ENCODE measurements at places on chromosomes 6 and 20.

GRCh38 chr6:18536591-18537055 is 149.5 kb downstream of the RNF144B start:
- DNase-seq = no peak

- no peak for DNase-seq
Measured at GRCh38 chr6:156595476-156595875, 181.7 kb upstream of the ARID1B start.

DNA sequence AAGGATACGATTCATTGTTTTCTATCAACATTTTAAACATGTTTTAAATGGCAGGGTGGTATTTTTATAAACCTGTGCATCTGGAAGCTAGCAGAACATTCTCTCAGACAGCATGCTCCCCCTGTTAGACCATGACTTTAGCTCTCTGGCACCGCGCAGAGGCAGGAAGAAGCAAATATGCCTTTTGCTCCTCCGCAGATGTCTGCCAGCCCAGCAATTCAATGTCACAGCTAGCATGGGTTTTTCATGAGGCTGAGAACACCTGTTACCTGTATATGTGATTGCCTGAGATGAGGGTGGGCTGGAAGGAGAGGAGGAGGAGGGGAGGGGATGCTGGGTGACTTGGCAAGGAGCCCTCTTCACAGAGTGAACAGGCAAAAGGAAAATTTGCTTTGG is 6.7 kb downstream of the MTCH1 start:
- DNase-seq = no peak

DNA sequence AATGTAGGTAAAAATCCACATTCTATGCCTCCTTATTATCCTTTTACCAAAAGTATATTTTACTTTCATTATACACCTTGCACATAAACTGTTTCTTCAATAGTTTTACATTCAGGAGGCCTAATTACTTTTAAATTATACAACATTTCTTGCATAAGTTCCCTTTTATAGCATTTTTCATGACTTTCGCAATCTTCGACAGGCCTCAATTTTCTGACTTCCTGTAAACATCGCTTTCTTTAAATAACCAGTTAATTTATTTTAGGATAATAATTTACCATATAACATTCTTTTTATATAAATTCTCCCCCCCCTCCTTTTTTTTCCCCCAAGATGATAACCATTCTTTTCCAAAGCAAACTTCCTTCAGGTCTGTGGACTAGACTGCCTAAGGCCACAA is 9.2 kb downstream of the SLC35A1 start:
- no peak for DNase-seq

GRCh38 chr6:167573461-167574215 is 248.8 kb downstream of the TTLL2 start:
- DNase-seq = no peak

DNA sequence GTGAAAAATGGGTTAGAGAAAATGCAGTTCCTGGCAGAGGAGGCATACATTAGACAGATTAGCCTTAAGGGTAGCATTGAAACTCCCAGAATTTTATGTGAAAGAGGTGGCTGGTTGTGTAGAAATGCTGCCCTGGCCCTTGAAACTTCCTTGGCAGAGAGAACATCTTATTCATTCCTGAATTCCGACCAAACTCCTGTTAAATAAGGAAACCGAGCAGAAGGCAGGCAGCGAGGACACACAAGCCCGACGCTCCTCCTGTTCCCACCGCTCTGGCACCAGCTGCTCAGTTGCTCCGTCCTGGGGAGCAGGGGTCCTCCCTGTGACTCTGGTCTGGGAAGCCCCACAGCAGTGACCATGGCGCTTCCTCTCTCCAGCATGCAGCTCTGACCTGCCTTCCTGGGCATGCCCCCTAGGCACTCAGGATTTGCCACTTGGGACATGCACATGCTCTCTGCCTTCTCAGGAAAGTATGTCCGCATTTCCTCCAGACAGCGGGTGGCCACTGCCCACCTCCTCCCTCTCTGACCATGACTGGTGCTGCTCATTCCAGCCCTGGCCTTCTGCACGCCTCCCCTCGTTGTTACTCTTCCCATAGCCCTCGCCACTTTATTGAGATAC is 35.2 kb upstream of the CLDN20 start:
- peak; percentile 33 for DNase-seq

DNA sequence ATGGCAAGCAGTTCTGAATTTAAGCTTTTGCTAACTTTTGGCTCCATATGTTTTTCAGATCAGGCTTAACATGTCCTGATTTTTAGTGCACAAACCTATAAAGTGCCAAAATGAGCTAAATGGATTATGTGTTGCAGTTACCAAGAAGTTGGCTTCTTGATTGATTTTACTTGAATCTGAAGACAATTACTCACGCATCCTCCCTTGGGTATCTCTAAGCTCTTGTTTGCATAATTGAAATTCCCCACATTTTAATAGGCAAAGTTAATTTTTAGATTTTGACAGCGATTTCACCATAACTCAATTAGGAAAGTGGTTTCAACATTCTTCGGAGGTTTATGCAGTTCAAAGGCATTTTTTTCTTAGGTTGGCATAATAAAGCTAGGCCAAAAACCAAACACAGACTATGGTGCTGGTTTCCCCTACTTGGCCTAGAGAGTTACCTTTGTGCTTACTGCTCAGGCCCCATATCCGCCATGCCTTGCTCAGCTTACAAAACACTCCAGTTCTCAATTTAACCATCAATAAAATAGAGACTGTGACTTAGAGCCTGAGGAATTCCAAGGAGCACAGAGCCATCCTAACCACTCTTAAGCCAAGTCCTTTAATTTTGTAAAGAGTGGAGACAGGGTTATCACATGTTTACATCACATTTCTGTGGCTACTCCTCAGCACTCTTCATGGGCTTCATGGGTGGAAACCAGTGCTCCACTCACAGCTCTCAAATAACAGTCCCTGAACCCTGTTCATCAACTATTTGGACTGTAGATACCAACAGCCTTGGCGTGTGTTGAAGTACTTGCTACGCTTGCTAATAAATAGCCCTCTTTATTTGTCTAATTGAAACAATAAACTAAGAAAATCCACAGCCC is 32.1 kb downstream of the LAMA4 start:
- DNase-seq = peak; percentile 97

GRCh38 chr6:3355358-3356055 is 96.8 kb downstream of the PSMG4 start:
- no peak for DNase-seq

- DNase-seq = peak; percentile 15
Measured at GRCh38 chr20:19725814-19726525, 32.1 kb upstream of the RIN2 start.

DNA sequence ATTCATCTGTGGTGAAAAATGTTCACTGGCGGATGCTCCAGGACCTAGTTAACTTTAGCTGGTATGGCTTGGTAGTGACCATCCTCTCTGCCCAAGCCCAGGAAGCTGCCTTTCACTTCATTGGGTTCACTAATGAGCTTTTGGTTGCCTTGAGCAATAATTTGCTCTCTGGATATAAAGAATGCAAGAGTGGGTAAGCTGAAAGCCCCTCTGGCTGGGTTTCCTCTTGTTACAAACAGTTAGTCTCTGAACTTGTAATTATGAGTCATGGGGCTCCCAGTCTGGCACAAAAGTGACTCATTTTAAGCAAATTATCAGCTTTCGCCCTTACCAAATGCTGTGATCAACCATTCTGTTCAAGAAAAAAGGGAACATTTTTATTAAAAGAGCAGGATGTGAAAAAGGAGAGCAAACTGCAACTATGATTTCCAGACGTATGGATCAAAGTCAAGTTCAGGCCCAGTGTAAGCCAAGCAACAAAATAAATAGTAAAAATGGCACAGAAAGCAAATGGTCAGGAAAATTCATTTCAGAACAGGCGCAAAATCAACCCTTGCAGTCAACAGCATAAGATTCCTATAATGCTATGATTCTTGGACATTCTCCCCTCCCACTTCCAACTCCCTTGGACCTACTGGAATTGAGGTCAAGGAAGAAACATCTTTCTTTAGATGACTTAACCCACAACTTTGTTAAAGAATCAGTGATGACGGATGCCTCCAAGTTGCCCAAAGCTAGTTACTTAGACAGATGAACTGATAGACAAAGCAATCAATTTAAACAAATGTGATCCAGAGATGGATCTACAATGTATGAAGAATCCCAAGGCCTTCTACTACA is 130.0 kb upstream of the KCNK16 start:
- no peak for DNase-seq

GRCh38 chr6:82738773-82739172 is 326.9 kb downstream of the UBE3D start:
- no peak for DNase-seq

DNA sequence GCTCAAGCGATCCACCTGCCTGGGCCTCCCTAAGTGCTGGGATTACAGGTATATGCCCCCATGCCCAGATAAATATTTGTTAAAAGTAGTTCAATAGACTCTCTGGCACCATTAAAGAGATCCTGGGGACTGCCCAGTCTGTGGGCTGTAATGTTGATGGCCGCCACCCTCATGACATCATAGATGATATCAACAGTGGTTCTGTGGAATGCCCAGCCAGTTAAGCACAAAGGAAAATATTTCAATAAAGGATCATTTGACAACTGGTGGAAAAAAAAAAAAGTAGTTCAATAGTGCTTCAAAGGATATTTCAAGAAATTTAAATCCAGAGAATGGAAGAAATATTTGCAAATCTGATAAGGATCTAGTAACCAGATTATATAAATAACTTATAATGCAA is 1.5 kb upstream of the CRIP3 start:
- no peak for DNase-seq

- no peak for DNase-seq
Measured at GRCh38 chr6:113587078-113587699, 270.0 kb upstream of the MARCKS start.

GRCh38 chr6:14540810-14541540 is 423.4 kb downstream of the CD83 start:
- no peak for DNase-seq

DNA sequence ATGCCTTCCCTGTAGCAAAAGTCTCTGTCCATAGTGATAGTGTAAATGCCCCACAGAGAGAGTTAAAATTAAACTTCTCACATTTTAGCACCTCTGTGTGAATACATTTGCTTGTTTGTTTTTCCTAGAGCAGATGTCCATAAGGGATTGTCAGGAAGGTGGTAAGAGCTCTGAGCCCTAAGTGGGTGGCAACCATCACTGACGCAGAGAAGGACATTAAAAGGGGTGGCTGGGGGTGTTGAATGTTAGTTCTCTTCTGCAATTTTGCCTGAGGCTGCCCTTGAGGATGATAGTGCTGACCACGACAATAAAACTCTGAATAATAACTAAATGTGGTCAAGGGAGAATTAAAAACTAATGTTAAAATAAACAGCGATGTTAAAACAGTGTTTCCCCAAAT is 174.3 kb upstream of the ID4 start:
- no peak for DNase-seq

GRCh38 chr6:364609-365540 is 26.7 kb upstream of the IRF4 start:
- DNase-seq = no peak

DNA sequence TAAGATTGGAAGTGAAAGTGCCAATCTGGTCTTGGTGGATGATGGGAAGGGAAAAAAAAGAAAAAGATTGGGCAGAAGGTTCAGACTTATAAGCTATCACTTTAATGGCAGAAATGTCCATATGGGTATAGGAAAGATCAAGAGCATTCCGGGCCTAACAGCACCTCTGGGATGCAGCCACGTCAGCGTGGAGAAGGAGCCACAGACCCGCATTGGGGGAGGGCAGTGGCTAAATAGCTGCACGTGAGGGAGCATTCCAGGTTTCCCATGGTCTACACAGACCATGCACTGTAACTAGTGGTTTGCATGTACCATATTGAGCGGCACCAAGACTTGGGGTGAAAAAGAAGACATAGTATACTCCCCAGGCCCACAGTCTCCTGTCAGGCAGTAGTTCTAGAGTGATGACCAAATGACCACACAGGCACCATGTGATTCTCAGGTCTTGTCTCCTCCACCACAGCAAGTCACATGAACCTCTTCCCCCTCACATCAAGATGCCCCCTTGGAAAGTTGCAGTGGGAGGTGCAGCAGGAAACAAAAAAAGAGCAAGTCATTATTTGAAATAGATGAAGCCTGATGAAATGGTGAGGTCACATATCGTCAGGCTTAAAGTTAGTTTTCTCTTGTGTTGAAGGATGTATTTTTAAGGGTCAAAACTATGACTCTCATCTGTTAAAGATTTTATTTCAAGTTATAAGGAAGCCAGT is 94.4 kb upstream of the TNFAIP3 start:
- no peak for DNase-seq

DNA sequence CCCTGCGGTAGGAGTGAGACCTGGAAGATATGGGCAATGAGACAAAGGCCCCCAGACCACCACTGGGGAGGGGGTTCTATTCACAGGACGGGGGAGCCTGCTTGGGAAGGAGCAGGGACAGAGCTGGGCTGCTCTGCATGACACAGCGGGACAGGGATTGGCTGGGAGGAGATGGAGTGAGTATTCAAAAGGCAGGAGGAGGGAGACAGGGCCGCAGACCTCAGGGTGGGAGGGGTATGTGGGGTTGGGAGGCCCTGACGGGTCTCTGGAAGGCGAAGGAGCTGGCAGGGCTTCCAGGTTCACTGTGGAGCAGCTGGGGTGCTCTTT is 60.8 kb upstream of the RPS6KA2 start:
- DNase-seq = no peak

- no peak for DNase-seq
Measured at GRCh38 chr6:144478483-144478882, 193.3 kb downstream of the UTRN start.

DNA sequence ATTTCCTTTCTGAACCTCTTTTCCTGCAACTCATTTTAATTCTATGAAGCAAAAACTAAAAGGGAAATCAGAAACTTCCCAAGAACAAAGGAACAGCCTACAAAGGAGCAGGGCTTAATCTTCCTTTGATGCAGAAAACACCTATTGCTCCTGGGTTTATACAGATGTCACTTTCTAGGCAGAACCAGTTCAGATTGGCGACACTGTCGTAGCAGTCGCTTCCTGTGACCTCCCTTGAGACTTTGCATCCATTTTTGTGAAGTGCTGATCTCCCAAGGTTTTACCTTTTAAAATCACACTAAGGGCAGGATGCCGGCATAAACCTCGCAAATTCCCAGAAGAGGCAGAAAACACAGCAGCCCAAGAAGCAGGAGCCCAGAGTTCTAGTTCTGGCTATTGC is 40.1 kb downstream of the JAG1 start:
- no peak for DNase-seq

DNA sequence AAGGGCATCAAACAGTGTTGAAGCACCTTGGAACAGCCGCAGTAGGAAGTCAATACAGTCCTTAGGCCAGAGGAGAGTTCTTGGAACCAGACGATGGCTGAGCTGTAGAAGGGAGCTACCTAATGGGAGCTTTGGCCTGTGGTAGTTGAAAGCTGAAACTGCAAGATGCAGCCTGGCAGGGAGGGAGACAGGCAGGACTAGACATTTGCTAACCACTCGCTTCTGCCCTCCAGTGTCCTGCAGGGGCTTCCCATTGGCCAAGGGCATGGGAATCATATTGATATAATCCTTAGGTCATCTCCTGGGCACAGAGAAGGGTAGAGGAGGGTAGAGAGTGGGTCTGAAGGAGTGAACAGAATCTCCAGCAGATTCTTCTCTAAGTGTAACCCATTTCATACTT is 60.4 kb downstream of the TPD52L1 start:
- DNase-seq = no peak

GRCh38 chr6:518218-518617 is 126.7 kb downstream of the IRF4 start:
- no peak for DNase-seq

GRCh38 chr6:97422171-97422570 is 139.2 kb upstream of the MMS22L start:
- no peak for DNase-seq

GRCh38 chr6:118187568-118188164 is 280.6 kb downstream of the SLC35F1 start:
- DNase-seq = peak; percentile 24

GRCh38 chr6:83615025-83615999 is 93.6 kb downstream of the SNAP91 start:
- no peak for DNase-seq

GRCh38 chr20:49792006-49792405 is 20.6 kb upstream of the SLC9A8 start:
- DNase-seq = no peak

Data from GM04503 (cell line).